ENCODE measurements at places on chromosomes 5 and 9. TPM values are rescaled to one million over a fixed set of nuclear protein-coding genes. Genes with fewer than 3 reads are reported as not detected.

GRCh38 chr9:127493592-127494303 is 42.4 kb downstream of the LRSAM1 start:
- DNase-seq: no peak

- DNase-seq: no peak
These were observed 359.5 kb upstream of the ADAMTS16 start for GRCh38 chr5:4780633-4781032.

DNA sequence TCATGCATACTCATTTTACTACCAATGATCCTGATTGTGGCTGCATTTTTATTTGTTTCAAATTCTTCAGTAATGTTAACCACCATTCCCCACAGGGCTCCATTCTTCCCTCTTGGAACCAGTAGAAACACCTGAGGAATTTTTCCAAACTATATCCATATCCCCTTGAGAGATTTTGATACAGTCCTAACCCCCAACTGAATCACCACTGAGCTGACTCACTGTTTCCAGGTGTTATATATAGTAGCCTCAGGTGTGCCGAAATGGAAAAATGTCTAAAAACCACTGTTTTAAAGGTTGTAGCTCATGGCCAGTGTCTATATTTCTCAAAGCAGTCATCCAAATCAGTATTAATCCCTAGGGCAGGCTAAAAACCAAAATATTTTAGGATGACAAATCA is 85.2 kb downstream of the MRPS27 start:
- DNase-seq: no peak

DNA sequence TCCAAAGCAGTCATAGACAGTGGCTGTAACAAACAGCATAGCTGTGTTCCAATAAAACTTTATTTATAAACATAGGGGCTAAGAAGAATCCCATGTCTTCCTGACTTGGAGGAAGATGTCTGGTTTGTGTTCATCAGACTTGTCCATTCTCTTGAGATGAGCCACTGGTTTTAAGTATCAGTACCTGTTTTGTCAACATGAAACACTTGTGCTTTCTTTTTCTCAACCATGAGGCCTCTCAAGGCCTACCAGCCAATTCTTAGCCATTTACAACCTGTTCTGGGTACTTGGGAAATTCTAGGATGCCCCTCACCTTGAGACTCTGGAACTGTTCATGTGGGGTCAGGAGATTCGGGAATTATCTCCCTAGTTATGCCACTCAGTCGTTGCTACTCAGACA is 154.3 kb upstream of the PPP1R2B start:
- no peak for DNase-seq

GRCh38 chr9:34321451-34321850 is 7.6 kb downstream of the KIF24 start:
- no peak for DNase-seq

OR13C5 gene
- 0.41 TPM for total RNA-seq

IFNA4 gene
- total RNA-seq: not detected

All from frontal cortex (tissue), 4 donors.